ENCODE measurements at places on chromosomes 16 and 17. TPM values are rescaled to one million over a fixed set of nuclear protein-coding genes. Genes with fewer than 3 reads are reported as not detected.

- no peak for DNase-seq
Measured at GRCh38 chr17:66354981-66355380, 52.6 kb downstream of the PRKCA start.

DNA sequence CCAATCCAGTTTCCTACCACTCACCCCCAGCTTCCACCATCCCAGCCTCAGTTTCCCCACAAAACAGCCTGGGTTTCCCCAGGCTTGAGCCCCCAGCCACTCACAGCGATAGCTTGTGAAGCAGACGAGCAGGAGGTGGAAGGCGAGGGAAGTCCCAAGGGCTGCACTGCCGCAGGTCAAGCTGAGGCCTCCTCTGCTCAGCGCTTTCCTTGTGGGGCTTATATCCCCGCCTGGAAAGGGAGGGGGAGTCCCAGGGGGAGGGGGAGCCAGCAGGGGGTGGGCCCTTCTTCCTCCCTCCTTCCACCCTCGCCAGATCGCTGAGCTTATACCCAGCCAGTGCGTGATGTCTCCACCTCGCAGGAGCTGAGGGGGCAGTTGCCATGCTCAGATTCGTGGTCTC is at the start of gene PYY:
PYY (minus strand) TSS at position 195 of the 400 bp plus-strand sequence. CDS start 457 bp downstream, outside the sequence.
- DNase-seq = peak; percentile 71

The DUS2 gene
- total RNA-seq = 27.3 TPM

- DNase-seq = no peak
Measured at GRCh38 chr17:40580140-40580539, 14.9 kb upstream of the CCR7 start.

DNA sequence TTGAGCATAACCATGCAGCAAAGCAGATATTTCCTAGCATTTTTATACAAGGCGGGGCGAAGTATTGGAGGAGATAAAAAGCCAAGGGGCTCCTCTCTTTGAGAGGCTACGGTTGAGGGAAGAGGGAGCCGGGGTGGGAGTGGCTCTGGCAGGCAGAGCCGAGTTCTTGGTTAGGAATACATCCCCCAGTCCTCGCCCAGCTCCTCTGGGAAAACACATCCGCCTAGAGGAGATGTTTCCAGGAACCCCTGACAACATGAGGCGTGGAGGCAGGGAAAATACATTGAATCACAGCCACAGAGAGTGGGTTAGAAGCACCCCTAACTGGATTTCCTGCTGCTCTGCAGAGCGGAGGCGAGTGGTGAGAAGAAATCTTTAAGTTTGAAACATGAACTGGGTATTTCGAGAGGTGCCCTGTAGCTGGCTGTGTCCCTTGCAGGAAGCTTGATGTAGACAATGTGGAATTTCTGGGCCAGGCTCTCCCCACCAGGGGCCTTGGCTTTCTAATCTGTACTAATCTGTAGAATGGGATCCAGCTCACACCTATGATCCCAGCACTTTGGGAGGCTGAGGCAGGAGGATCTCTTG is 27.3 kb downstream of the TTYH2 start:
- no peak for DNase-seq

DNA sequence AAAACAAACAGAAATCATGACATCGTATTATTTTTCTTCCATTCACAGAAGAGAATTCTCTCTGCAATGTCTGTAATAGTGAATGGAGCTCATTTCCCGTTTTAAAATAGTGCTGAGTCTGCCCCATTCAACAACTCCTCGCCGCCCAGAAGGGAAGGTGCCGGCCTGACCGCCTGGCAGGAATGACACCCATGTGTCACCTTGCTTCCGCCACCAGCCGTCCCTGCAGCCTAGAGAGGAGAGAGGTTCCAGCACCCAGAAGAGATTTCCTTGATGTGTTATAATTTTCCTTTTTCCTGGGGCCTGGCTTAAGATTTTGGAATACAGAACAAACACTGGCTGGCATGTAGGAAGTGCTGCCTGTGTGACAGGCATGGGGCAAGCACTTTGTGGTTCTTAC is 60.0 kb downstream of the MEAK7 start:
- DNase-seq = no peak

DNA sequence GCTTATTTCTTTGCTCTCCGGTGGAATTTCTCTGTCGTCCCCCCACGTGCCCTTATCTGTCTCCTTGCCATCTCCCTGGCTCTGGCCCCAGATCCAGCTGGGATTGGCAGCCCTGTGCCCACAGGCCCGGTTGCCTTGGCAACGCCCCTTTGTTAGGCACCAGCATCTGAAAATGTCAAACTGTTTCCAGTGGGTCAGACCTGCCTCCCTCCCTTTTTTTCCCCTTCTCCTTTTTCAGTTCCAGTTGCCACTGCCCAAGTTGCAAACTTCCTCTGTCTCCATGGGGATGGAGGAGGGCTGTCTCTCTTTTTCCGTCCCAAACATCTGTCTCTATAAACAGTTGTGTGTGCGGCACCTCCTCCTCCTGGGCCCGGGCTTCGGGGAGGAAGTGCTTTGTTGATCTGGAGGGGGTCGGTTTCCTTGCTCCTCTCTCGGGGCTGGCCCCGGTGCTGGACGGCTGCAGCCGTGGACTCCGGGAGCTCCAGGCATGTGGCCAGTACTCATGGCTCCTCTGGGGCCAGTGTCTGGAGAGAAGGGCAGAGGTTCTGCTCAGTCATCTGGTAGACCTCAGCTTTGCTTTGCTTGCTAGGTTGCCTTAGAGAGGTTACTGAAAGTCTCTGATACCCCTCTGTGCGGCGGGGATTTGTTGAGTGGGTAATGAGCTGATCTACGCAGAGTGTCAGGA is 35.3 kb downstream of the SOCS3 start:
- peak; percentile 80 for DNase-seq

GRCh38 chr17:5902181-5903140 is 167.7 kb upstream of the WSCD1 start:
- peak; percentile 17 for DNase-seq

GRCh38 chr16:4420505-4421105 is 4.2 kb upstream of the CORO7 start:
- DNase-seq = no peak

The TLCD3A gene
- total RNA-seq = 25.2 TPM

The RAB11FIP4 gene
- total RNA-seq = 32.5 TPM

GRCh38 chr16:46612121-46612520 is 9.1 kb downstream of the SHCBP1 start:
- no peak for DNase-seq

The FAM20A gene
- total RNA-seq = 58.7 TPM

The CA7 gene
- total RNA-seq = 0.61 TPM

DNA sequence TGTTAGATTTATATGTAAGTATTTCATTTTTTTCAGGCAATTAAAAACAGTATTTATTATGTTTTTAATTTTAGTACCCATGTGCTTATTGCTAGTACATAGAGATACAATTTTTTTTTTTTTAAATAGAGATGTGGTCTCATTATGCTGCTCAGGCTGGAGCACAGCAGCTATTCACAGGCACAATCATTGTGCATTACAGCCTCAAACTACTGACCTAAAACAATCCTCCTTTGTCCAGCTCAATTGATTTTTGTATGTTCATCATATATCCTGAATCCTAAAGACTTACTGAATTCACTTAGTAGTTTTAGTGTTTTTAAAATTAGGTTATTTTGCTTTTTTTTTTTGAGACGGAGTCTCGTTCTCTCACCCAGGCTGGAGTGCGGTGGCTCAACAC is 26.3 kb downstream of the SPECC1 start:
- DNase-seq = no peak

DNA sequence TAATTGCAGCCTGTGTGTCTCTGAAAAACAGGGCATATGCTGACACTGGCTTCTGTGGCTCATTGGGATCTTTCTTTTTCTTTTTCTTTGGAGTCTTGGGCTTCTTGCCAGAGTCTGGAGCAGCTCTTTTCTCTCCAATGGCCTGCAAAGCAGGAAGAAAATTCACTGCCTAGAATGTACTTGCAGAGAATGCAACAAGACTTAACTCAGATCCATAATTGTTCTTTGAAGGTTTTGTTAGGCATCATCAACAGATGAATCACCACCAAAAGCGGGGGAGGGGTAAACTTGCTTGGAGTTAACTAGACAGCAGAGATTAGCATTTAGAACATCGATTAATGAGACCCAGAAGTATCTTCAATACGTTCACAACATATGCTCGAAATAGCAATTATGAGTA is 100.9 kb downstream of the TOX3 start:
- no peak for DNase-seq

The TPPP3 gene
- total RNA-seq = 0.64 TPM

The PERCC1 gene
- total RNA-seq = not detected

- no peak for DNase-seq
Measured at GRCh38 chr17:19937522-19937921, 40.1 kb downstream of the AKAP10 start.

DNA sequence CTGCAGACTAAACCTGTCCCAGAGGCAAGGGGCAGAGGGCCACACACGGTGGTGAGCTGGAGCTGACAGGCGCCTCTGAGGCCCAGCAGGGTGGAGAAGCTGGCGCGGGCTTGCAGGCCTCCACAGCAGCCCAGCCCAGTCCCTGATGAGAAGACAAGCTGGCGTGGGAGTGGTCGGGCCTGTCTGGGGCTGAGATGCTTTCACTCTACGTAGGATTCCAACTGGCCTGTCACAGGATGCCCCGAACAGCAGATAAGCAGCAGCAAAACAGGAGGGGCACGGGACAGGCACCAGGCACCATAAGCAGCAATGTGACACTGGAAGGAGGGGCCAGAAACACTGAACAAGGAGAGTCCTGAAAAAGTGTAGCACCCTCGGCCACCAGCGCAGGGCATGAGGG is 40.1 kb downstream of the PEMT start:
- DNase-seq = no peak

GRCh38 chr17:4090898-4091297 is 51.9 kb downstream of the ZZEF1 start:
- DNase-seq = no peak

DNA sequence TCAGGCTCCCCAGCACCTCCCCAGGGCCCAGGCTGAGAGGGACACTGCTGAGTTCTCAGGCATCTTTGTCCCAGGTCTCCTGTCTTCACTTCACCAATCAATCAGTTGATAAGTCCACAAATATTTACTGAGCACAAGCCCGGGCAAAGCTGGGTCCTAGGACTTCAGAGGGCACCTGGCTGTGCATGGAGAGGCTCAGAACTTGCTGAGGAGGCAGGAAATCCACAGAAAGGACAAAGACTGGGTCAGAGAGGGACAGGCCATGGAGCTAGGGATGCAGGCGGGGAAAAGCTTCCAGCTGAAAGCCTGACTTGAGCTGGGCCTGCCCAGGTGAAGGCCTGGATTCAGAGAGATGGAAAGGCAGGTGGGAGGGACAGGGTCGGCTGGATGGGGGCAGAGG is 33.2 kb upstream of the C1QL1 start:
- no peak for DNase-seq

GRCh38 chr17:7021993-7022778 is 664 bp upstream of the BCL6B start:
- DNase-seq = peak; percentile 97

The RASD1 gene
- 2.5 TPM for total RNA-seq

- DNase-seq = no peak
Measured at GRCh38 chr17:50871364-50871763, 5.2 kb upstream of the TOB1 start.

The NPIPA7 gene
- total RNA-seq = 10.7 TPM

- DNase-seq = peak; percentile 94
Measured at GRCh38 chr17:74457146-74457819, 9.2 kb upstream of the CD300A start.

The PLA2G10 gene
- 0.53 TPM for total RNA-seq

DNA sequence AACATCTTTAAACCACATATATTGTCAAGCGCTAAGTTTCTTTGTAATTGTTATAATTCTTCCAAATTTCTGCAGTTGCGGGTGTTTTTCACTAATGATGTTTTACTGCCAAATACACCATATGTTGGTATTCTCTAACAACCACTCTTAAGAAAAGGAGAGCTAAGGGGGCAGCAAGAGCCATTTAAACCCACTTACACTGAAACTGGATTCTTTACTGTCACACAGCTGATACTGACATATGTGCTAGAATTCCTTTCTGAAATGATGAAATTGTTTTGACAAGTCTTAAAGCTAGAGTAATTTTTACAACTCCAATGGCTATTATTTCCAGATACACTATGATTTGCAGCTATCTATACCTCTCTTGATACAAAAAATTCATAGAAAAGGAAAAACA is 483.1 kb downstream of the CDH11 start:
- DNase-seq = no peak

- DNase-seq = no peak
Measured at GRCh38 chr16:82108100-82108499, 61.9 kb downstream of the MPHOSPH6 start.

DNA sequence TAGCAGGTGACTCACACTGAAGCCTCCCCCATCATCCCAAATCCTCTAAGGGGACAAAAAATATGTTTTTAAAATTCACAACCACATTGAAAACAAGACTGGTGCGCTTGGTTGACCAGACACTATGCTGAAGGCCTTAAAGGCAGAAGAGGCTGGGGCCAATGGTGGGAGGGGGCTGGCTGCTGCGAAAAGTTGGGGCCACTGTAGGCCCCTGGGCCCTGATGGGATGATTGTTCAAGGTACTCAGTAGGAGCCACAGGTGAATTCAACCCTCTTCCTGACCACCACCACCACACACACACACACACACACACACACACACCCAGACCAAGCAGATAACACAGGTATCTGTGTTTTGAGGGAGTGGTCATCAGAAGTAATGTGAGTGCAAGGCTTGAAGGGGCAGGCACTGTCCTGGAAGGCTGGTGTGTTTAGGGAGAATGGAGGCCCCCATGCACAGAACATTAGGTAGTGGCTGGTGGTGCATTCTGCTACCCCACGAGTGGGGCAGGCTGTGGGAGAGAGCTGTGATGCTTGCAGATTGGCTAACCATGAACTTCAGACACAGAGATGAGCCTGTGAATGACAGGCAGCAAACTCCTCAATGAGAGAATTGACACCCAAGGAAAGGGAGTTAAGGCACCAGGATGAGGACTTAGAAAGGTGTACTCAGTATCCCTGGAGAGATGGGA is 55.0 kb downstream of the NT5M start:
- DNase-seq = peak; percentile 30

DNA sequence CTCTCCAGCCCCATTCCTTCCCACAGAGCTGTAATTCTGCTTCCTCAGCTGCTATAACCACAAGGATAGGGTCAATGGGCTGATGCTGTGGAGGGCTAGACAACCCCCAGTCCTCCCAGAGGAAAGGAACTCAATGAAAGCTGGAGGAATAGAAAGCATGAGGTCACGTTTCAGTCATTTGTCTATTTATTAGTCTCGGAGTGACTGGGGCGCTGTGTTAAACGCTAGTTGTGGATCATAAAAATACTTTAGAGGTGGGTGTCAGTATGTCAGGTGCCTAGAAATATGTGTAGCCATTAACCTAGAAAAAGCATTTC is 787 bp upstream of the CCL3L1 start:
- DNase-seq = peak; percentile 35

GRCh38 chr17:67466251-67466796 is 89.2 kb downstream of the PITPNC1 start:
- DNase-seq = peak; percentile 50

The CD300H gene
- total RNA-seq = not detected

- no peak for DNase-seq
Measured at GRCh38 chr17:75688209-75688825, 21.2 kb downstream of the SAP30BP start.

DNA sequence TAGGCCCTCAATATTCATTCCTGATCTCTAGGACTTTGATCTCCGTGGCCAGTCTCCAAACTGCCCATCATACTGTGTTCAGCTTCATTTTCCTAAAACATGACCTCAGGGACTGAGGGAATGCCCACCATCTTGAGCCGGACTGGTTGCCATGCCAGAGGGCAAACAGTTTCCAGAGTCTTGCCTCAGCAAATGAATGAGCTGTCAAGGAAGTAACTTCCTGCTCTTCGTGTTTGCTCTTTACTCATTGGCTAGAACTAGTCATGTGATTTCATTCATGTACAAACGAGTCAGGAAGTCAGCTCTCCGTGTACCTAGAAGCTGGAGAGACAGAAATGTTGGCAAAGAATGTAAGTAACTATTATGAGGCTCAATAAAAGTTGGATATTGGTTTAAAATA is 50.2 kb downstream of the ANKFN1 start:
- DNase-seq = no peak
